ENCODE measurements at places on chromosomes 2 and 18.

DNA sequence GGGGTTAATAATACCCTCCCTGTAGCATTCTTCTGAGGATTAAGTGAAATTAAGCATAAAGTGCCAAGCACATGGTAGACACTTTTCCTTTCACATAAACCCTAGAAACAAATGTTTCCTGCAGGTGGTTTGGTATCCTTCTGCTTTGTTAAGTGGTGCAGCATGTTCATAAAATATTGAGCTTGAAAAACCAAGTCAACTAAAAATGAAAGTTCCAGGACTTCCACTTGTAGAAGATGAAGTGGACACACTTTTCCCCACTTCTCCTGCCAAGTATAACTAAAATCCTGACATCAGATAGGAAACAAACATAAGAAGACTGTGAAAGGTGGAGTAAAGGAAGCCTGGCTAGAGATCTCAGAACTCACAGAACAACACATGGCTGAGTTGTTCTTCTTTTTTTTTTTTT is 90.5 kb downstream of the COLEC12 start:
- DNase-seq: no peak

GRCh38 chr2:37629529-37629928 is 41.9 kb downstream of the CDC42EP3 start:
- DNase-seq: no peak

DNA sequence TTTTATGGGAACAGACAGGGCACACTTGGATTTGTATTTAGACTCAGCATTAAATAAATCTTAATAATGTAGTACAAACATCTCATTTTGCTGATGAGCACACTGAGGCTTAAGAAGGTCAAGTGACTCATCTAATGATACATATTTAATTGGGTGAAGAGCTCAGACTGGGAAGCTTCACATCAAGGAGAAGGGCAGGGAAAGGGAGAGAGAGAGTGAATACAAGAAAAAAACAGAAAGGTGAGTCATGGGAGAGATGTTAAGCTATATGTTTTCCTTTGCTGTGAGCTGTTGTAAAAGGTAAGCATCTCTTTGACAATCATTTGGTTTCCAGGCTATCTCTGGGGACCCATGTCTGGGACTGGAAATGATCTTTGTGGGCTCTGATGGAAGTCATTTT is 277.8 kb downstream of the SETBP1 start:
- DNase-seq: no peak

- DNase-seq: no peak
These were observed 133.5 kb downstream of the CERS6 start for GRCh38 chr2:168589236-168590211.

- DNase-seq: no peak
These were observed 9.2 kb downstream of the LGALSL start for GRCh38 chr2:64462940-64463700.

GRCh38 chr2:24313744-24314632 is 46.3 kb downstream of the ITSN2 start:
- DNase-seq: no peak

DNA sequence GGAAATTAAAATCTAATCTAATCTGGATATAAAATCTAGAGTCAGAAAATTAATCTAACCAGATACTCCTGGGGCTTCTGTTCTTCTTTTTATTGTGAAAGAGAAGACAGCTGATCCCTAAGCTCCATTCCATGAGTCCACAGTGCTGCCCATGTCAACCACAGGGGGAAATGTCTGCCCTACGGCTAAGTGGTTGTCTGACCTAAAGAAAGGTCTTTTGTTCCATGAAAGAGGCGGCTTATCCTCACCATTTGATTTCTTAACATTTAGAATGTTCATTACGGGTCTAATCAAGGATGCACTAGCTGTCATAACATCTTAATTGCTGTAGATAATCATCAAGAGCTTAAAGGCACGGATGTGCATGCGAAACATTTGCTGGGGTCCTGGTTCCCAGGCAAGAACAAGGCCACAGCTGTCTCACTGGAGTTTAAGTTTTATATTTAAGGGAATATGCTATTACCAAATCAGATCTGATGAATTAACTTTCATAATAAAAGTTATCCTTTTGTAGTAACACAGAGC is 162.6 kb downstream of the PAX3 start:
- DNase-seq: no peak

Data from thyroid gland (tissue), 4 donors.